ENCODE measurements at places on chromosomes 7 and 10.

- no peak for DNase-seq
Observed at GRCh38 chr7:36131499-36131898, 21.6 kb upstream of the EEPD1 start.

- no peak for DNase-seq
Observed at GRCh38 chr10:124351481-124352220, 67.1 kb downstream of the OAT start.

DNA sequence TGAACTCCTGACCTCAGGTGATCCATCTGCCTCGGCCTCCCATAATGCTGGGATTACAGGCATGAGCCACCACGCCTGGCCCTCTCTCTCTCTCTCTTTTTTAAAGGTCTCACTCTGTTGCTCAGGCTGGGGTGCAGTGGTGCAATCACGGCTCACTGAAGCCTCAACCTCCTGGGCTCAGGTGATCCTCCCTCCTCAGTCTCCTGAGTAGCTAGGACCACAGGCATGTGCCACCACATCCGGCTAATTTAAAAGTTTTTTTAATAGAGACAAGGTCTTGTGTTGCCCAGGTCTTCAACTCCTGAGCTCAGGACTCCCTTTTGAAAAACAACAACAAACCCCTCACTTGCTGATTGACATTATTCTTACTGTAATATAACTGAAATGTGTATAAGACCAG lies 11.6 kb downstream of the PALD1 start:
- no peak for DNase-seq

GRCh38 chr7:70334871-70335270 lies 736.6 kb downstream of the AUTS2 start:
- DNase-seq = no peak

GRCh38 chr10:79905322-79906314 lies 43.3 kb downstream of the SFTPD start:
- no peak for DNase-seq
